Nasal cavity respiratory epithelium epithelial cell of viscerocranial mucosa (primary cell): ENCODE measurements at places on chromosomes 5 and 9. TPM values are rescaled to one million over a fixed set of nuclear protein-coding genes. Genes with fewer than 3 reads are reported as not detected.

Gene FOXD4L6
- under 0.01 TPM in 1 of 2 replicates, not detected in the other for total RNA-seq

Gene FAM81B
- not detected in 2 replicates for total RNA-seq

Gene LCN9
- total RNA-seq, result not detected in 2 replicates

Gene ATP6V1G1
- total RNA-seq, result 213 and 252 TPM in 2 replicates

Gene FGF1
- under 0.01 and 0.64 TPM in 2 replicates for total RNA-seq

Gene FABP6
- under 0.01 and 0.64 TPM in 2 replicates for total RNA-seq

Gene FCN1
- total RNA-seq, result not detected in 2 replicates

Gene CCDC112
- 6.5 and 7.0 TPM in 2 replicates for total RNA-seq

Gene FRRS1L
- 0.07 TPM in 1 of 2 replicates, not detected in the other for total RNA-seq

Gene TSSK1B
- under 0.01 and 1.1 TPM in 2 replicates for total RNA-seq

Gene UAP1L1
- 4.8 and 6.3 TPM in 2 replicates for total RNA-seq
